ENCODE measurements at places on chromosomes 5 and 9.

- DNase-seq = no peak
Measured at GRCh38 chr9:94805585-94805984, 79.1 kb downstream of the AOPEP start.

- no peak for DNase-seq
Measured at GRCh38 chr5:64838376-64838775, 69.6 kb downstream of the CWC27 start.

GRCh38 chr5:145704724-145705123 lies 130.4 kb downstream of the PRELID2 start:
- no peak for DNase-seq

DNA sequence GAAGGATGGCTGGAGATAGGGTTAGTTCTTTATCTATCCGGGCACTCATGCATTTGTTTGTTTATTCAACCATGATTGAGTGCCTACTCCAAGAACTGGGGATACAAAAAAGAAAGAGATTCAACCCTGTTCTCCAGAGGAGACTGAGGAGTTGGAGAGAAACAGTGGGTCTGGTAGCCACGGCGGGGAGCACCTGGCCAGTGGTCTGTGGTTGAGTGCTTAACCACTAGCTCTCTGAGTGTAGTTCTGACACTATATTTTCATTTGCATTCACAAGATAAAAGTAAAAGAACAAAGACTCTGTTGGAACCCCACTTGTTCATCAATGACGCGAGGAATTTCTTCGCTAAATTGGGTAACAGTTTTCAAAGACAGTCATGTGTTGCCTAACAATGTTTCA lies 295.5 kb upstream of the MSX2 start:
- DNase-seq = no peak

- DNase-seq = no peak
Measured at GRCh38 chr9:131728546-131728910, 11.3 kb downstream of the RAPGEF1 start.

All from GM13976 (cell line).